ENCODE measurements at places on chromosomes 2 and 18. TPM values are rescaled to one million over a fixed set of nuclear protein-coding genes. Genes with fewer than 3 reads are reported as not detected.

Gene CNDP1
- total RNA-seq = not detected

Gene CAPN13
- not detected for total RNA-seq

Gene ALK
- not detected for total RNA-seq

Gene ACMSD
- total RNA-seq = not detected

Gene FLACC1
- total RNA-seq = 0.26 TPM

Gene KIF5C
- 0.13 TPM for total RNA-seq

Gene DCDC2C
- total RNA-seq = not detected

Gene CD8B2
- not detected for total RNA-seq

Gene CCDC74B
- total RNA-seq = 3.9 TPM

- DNase-seq = no peak
These were observed 47.0 kb upstream of the MAP3K20 start for GRCh38 chr2:173028671-173029070.

DNA sequence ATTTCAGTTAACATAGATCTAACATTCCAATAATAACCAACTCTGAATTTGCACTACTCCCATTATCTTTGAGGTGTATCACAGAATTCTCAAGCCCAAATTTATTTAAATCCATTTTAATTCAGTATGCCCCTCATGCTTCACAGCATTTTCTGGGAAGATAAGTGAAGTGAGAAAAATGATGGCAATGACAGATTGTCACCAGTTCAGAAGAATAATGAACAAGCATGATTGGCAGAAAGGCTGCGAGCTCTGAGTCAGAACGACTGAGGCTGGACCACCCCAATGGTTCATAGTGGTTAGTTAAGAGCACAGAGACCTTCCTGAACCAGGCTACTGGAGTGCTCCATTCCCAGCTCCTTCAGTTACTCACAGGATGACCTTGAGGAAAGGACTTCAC, 4.9 kb downstream of the SPRED2 start:
- no peak for DNase-seq

- DNase-seq = no peak
These were observed 3.2 kb upstream of the ANKRD53 start for GRCh38 chr2:70975237-70975636.

DNA sequence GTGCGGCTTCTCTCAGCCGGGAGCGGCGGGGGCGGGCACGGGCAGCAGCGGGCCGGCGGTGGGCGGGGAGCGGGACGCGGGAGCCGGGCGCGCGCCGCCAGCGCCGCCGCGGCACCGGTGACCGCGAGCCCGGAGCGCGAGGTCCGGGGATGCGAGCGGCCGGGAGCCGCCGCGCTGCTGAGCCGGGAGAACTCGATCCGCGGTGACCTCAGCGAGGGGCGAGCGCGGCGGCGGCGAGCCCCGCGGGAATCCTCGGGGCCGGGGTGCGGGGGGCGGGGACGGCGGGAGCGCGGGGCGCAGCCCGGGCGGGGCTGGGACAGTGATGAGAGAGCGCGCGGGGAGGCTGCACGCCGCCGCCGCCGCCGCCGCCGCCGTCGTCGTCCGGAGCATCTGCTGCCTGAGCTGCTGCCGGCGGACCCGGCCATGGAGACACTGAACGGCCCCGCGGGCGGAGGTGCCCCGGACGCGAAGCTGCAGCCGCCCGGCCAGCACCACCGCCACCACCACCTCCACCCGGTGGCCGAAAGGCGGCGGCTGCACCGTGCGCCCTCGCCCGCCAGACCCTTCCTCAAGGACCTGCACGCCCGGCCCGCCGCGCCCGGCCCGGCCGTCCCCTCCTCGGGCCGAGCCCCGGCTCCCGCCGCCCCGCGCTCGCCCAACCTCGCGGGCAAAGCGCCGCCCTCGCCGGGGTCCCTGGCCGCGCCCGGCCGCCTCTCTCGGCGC, at the start of gene MTCL1:
Gene MTCL1 (plus strand): TSS at position 319 of the 723 bp plus-strand sequence. CDS start 105 bp downstream, at position 424.
- peak; percentile 61 for DNase-seq

- peak; percentile 74 for DNase-seq
These were observed 295.2 kb downstream of the SRBD1 start for GRCh38 chr2:45315861-45316260.

DNA sequence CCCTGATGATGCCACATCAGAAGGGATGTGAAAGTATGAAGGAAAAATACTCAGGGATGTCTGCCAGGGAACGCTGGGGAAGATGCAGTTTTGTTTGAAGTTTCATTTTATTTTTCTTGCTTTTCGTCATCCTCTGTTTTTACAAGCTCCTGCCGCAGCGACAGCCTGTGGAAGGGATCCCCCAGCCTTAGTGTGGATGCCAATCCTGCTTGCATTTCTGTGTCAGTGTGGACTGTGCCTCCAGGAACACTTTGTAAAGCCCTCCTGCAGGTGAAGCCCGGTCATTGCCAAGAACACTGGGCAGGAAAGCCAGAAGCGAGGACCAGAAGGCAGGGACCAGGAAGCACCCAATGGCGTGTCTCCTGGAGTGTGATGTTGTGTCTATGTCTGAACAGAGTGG, 234.3 kb downstream of the SEPTIN10 start:
- no peak for DNase-seq

DNA sequence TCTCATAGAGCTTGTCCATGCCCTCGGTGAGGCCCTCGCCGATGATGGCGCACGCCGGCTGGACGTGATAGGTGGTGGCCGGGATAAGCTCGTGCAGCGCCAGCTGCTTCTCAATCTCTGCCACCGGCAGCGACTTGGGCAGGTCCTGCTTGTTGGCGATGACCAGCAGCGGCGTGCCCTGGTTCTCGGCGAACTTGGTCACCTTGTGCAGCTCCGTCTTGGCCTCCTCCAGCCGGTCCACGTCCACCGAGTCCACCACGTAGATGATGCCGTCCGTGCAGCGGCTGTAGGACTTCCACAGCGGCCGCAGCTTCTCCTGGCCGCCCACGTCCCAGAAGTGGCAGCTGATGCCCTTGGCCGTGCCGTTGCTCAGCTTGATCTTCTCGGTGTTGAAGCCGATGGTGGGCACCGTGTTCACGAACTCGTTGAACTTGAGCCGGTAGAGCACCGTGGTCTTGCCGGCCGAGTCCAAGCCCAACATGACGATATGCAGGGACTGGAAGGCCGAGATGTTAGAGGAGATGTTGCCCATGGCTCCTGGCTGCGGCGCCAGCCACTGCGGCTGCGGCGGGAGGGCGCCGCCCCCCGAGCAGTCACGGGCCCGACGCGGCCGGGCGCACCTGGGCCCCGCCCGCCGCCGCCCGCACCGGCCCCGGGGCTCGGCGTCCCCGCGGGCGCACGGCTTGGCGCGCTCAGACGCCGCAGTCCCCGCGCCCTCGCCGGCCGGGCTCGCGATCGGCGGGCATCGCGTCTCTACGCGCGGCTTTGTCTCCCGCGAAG, 636 bp downstream of the ARL4C start:
- DNase-seq = peak; percentile 43

- no peak for DNase-seq
These were observed 377.2 kb upstream of the LRATD1 start for GRCh38 chr2:14255135-14255820.

- peak; percentile 87 for DNase-seq
These were observed 79.4 kb downstream of the SLC4A3 start for GRCh38 chr2:219706823-219707281.

DNA sequence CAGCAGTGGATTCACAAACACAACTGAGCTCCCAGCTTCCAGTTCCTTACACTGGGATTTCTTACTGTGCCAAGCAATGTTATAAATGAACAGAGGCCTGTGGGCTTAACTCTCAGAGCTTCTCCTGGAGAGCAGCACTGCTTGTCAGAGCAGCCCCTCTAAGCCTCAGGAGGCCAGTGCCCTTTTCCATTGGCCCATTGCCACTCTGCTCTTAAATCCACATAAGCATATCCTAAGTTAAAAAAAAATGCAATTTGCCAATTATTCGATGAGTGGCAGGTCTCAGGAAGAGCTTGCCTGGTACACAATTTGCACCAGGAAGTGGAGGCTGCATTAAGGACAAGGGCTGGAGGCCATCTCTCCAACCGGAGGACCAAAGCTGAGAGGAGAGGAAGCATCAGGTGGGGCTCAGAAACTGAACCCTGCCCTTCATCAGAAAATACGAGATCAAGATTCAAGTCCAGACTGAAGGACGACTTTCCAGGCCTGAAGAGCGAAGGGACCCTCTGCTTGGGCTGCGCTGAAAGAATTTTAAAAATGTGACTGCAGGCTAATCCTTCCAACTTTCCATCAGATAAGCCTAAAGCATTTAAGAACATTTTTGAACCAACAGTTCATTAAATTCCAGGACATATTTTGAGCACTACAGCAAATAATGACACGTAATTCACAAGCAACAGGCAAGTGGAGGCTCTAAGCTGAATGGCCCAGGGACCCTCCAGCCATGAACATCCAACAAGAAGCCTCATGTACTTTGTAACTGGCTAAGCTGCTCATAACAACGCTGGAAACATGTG, 28.4 kb upstream of the PXDN start:
- no peak for DNase-seq

- DNase-seq = no peak
These were observed 179.7 kb downstream of the MREG start for GRCh38 chr2:215833531-215834162.

DNA sequence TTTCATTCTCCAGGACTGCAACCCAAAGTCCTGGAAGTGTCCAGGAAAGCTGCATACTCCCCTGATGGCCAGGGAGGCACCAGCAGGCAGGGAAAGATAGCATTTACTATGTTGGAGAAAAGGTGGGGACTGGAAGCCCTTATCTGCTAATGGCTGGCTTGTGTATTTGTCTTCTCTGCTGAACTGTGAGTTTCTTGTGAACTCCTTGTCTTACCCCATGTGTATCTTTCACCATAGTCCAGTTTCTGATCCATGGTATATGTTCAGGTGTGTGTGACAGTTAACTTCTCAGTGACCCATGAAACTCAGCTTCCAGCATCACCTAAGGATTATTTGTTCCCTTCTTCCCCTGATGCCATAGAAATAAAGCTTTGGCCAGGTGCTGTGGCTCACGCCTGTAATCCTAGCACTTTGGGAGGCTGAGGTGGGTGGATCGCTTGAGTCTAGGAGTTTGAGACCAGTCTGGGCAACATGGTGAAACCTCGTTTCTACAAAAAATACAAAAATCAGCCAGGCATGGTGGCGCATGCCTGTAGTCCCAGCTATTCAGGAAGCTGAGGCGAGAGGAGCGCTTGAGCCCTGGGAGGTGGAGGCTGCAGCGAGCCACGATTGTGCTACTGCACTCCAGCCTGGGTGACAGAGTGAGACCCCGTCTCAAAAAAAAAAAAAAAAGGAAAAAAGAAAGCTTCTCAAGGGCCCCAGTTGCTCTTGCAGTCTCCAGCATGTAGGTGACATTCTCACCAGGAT, 112.8 kb upstream of the MAP4K3 start:
- DNase-seq = no peak

- DNase-seq = no peak
These were observed 101.3 kb downstream of the PID1 start for GRCh38 chr2:229169751-229170150.

DNA sequence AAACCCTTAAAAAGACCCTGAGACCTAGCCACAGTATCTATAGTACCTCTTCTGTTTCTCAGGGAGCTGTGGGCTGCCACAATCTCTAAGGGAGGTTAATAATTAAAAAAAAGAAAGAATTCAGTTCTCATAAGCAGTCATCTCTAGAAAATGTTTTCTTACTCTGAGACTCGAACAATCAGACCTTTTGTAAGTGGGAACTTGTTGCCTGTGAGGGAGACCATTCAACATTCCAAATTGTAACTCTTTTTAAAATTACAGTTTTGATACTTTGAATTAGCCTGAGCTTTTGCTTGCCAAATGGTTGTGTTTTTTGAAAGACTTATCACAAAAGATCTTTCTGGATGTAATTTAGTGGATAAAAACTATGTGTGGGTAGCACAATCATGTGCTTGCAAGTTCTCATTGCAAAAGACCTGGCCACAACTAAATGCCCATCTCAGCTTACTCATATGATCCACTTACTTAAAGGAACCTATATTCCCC, 33.3 kb downstream of the IL1R2 start:
- no peak for DNase-seq

DNA sequence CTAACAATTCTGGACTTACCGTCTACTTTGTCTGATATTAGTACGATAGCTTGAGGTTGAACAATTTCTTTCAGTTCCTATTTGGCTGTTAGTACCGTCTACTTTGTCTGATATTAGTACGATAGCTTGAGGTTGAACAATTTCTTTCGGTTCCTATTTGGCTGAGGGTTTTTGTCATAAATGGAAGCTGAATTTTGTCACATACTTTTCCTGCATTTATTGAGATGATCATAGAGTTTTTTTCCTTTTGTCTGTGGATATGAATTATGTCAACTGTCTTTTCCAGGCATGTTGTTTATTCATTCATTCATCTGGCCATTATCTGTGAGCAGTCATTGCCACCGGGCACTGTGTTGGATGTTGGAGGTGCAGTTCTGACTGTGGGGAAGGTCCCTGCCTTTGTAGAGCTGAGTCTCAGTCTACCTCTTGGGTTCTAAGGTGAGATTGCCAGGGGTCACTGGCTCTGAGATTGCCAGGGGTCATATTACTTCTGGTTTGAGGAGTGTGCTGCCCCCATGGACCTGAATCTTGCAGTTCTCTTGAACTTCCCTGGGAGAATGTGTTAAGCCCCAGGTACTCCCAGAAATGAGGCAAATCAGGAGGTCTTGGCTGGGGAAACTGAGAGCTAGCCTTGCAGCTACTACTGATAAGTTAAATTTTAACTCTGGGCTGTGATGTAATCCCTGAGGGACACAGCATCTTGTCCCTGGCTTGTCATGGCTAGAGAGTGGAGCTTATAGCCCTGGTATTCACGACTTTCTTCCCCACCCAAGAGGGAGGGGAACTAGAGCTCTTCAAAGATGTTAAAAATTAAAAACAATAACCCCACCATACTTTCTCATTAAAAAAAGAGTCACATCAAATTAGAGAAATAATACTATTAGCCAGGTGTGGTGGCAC, 89.1 kb upstream of the MBOAT2 start:
- no peak for DNase-seq

GRCh38 chr2:31388736-31389135, 25.8 kb downstream of the XDH start:
- DNase-seq = no peak

- no peak for DNase-seq
These were observed 12.7 kb downstream of the SALL3 start for GRCh38 chr18:78992041-78993011.

GRCh38 chr18:29226213-29226612, 1049.3 kb upstream of the CDH2 start:
- DNase-seq = no peak

- no peak for DNase-seq
These were observed 141.2 kb downstream of the MYCN start for GRCh38 chr2:16081316-16082200.

Measured in MG63 (cell line).